ENCODE measurements at places on chromosomes 13 and 19. TPM values are rescaled to one million over a fixed set of nuclear protein-coding genes. Genes with fewer than 3 reads are reported as not detected.

ATP4B gene
- not detected for total RNA-seq

GPR18 gene
- not detected for total RNA-seq

SLC8A2 gene
- total RNA-seq: under 0.01 TPM

ZNF132 gene
- 9.2 TPM for total RNA-seq

TIMM44 gene
- 53.8 TPM for total RNA-seq

COL4A1 gene
- total RNA-seq: 43.2 TPM

PLEKHF1 gene
- 42.8 TPM for total RNA-seq

NCR1 gene
- total RNA-seq: not detected

CEACAM21 gene
- total RNA-seq: not detected

TNFRSF19 gene
- 11.9 TPM for total RNA-seq

Measured in uterine smooth muscle cell (primary cell).